Occipital lobe (tissue), 3 donors: ENCODE measurements at places on chromosomes 7 and 10.

DNA sequence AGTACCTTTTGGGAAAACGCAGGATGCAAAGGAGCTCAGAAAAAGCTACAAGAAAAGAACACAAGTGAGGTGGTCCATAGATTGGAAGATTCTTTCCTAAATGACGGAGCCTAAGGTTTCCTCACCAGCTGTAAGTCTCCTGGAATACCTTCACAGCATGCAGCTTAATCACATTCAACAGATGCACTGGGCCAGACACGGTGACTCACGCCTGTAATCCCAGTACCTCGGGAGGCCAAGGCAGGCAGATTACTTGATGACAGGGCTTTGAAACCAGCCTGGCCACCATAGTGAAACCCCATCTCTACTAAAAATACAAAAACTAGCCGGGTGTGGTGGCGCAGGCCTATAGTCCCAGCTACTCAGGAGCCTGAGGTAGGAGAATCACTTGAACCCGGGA is 228.7 kb downstream of the FRMD4A start:
- DNase-seq, result no peak

DNA sequence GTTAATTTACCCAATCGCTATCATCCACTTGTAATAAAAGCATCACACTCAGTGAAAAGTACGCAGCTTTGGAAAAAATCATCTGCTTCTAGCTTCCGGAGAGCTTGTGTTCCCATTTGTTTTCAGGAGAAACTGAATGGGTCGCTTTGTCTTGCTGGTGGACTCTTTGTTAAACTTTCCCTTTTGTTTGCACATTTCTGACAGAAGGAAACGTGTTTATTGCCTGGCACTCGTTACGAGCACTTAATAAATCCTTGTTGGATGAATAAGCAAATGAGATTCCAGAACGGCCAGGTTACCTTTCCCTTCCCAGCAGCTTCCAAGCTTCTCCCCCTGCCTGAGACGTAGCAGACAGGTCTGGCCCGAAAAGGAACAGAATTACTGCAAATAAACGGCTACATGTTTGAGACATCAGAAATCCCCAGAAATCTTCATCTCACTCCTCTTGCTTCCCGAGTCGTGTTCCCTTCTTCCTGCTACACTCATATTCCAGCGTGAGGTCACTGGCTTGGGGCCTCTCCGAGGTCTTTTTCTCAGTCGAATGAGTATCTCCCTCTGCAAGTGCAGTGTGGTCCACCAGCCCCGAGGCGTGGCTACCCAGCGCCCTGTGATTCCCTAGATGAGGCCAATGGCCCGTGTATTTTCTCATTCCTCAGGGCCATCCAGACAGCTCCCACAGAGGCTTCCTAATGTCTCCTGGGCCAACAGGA is 167.2 kb downstream of the FRMD4A start:
- no peak for DNase-seq

- DNase-seq, result no peak
Measured at GRCh38 chr10:80909254-80909653, 371.6 kb downstream of the SH2D4B start.

DNA sequence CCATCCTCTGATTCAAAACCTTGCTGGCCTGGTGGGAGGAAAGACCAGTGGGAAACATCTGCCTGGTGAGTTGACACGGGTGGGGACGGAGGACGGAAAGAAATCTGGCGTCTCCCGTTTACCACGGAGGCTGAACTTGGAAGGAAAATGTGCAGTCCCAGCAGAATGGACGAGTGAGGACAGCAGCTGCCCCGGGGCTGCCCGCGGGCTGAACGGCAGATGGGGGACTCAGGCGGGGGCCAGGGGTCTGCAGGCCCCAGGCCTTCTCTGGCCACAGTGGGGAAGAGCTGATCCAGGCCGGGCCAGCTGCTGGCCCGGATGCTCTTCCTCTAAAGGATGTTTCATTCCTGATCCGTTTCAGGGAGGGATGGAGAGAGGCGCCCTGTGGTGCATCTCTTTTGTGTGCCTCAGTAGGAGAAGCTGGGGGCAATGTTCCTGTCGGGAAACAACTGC is 147.5 kb upstream of the CHST15 start:
- no peak for DNase-seq

DNA sequence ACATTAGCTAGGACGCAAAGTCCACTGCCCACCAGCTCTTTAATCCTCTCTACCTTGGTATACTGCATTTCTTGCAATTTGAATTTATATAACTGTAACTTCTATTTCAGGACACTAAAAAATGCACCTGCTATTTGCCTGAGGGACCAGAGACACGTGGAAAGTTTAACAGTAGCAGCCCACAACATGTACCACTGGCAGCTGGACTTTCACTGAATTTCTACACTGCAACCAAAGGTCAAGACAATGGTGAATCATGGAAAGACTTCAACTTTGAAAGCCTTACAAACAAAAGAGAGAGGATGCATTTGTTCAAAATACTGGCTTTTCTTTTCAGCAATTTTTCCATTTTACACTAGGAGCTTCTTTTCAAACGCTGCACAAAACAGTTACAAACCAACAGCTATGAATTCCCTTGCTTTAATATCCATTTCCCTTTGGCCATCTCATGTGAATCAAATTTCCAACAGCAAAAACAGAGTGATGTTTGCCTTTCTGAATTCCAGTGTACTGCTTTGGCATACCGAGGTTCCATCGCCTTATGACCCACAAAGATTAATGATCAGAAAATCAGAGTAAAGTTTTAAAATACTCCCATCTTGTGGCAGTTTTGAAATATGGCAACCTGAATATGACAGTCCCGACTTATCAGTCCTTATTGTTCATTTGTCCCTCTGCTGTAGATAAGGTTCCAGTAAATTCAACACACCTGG is 29.9 kb upstream of the HNRNPH3 start:
- DNase-seq, result no peak
